Stimulated activated naive CD4-positive, alpha-beta T cell (primary cell): ENCODE measurements at places on chromosomes 7 and 10.

GRCh38 chr10:89556600-89556999 lies 21.2 kb upstream of the SLC16A12 start:
- no peak for DNase-seq

- no peak for DNase-seq
These were observed 415.6 kb downstream of the EXOC4 start for GRCh38 chr7:133668296-133669060.

DNA sequence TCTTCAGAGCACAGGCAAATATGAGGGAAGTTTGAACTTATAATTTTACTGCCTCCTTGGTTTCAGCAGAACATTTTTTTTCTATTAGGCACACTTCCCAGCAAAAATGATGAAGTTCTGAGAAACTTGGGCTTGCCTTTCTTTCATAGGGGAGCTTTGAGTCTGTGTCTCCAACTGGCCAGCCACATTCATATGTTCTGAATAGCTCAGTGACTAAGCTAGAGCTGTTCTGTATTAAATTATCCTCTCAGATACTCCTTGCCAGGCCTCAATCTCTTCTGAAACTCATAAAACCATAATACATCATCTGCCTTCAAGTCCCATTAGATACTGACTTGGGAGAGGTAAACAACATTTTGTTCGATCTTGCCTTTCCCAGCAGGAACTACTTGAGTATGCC lies 476.5 kb downstream of the GPAM start:
- DNase-seq = no peak

GRCh38 chr10:21030091-21030490 lies 133.0 kb upstream of the NEBL start:
- DNase-seq = no peak

DNA sequence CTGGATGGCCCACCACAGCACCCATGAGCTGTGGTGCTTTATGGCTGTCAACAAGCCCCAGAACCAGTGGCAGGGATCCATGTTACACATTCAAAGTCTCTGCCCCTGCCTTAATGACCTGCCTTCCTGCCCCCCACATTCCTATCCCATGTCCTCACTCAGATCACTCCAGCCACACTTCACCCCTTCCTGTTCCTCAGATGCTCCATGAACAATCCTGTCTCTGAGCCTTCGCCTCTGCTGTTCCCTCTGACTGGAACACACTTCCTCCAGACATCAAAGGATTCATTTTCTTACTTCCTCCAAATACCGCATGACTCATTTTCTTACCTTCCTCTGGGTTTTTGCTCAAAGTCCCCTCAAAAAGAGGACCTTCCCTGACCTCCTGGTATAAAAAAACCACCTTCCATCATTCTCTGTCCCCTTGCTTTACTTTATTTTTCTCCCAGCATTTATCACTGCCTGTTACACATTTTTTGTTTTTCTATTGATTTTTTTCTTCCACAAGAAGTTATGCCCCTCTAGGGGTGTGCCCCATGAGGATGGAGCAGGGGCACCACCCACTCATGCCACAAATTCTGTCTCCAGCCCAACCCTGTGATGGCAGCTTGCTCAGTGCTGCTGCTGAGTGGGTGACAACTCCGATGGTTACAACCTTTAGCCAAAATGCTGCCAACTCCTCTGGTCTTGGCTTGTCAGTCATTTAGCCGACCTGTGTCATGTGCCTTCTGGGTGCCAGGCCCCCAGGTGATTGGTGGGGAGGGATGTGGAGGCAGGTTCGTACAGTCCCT lies 18.2 kb downstream of the COL13A1 start:
- no peak for DNase-seq

GRCh38 chr10:78919181-78919966 lies 149.4 kb upstream of the ZMIZ1 start:
- no peak for DNase-seq

DNA sequence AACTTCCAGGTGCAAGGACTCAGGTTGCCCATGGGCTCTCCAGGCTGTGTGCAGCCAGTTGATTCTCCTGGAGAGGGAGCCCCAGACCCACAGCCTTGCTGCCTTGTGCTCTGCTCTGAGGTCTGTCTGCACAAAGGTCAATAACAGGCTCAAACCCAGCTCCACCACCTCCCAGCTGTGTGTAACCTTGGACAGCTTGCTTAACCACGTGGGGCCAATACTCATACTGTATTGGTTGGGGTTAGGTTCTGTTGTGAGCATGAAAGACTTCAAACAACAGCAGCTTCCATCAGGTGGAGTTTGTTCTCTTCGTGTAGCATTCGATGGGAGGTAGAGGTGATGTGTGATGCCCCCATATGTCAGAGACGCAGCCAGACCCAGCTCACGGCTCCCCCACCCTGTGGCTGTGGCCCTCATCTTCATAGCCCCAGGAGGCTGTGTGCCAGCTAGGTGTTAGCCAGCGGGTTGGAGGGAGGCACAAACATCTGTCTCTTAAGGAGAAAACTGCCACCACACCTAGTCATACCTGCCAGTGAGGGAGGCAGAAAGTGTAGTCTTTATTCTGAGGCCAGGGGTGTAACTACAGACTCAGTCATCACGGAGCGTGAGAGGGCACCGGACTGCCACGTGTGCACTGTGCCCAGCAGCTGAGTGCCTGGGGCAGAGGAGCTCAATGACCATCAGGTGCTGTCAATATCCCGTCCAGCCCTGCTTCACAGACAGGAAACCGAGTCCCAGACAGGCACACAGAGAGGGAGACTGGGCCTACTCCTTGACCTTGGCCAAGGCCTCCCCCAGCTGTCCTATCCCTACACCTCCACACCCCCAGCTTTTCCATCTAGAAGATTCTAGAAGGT lies 8.1 kb upstream of the POLD2 start:
- DNase-seq = no peak

DNA sequence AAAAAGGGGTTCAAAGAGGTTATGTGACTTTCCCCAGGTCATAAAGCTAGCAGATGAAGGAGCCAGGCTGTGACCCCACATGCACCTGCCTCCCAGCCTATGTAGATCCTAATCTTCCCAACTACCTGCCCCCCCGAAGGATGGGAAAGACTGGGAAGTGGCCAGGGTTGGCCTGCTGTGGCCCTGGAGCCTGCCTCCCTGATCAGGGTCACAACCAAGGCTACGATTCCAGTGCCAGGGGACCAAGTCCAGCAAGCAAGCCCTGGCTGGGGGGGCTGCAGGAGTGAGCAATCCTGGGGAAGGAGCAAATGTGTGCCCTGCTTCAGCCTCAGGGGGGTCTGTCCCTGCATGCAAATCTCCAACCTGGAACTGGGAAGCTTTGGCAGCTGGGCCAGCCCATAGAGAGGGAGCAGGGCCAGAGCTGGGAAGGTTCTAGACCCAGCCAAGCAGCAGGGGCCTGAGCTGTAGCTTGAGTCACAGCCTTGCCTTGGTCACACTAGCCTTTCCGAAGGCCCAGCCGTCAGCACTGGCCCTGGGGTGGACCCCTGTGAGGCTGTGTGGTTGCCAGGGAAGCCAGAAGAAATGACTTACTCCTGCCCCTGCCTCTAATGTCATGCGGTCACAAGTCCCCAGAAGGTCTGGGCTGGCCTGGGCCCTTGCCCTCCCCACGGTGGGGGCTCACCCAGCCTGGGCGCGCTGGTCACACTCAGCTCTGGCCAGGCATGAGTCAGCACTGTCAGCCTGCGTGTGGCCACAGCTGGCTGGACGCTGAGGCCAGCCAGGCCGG lies 96.4 kb upstream of the ZMIZ1 start:
- no peak for DNase-seq

DNA sequence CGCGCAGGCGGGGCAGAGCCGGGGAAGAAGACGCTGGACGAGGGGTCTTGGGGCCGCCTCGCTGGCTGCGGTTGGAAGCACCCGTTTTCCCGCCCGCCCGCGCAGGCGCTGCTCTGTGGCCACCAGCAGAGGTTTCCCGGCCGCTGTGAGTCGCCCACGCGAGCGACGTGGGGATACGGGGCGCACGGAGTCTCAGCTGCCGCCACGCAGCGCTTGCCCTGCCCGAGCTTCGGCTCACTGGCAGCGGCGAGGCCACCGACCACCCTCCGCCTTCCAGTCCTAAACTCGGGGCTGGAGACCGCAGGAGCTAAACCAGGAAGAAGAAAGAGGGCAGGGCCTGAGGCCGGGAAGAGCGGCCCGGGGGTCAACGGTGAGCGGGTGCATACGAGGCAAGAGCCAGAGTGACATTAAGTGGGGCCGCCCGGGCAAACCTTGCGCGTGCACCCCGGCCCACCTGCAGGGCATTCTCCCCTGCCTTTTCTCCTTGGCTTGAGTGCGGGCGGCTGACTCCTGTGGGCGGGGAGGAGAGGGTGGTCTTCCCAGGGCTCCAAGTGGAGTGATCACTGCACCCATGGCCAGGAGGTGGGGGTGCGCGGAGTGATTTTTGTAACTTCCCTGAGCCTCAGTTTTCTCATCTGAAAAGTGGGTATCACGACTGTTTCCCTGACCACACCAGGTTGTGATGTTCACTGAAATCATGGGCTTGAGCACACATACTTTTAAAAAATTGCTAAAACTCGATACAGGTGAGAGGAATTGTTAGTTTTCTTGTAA lies 7.1 kb upstream of the EMX2 start:
- no peak for DNase-seq

DNA sequence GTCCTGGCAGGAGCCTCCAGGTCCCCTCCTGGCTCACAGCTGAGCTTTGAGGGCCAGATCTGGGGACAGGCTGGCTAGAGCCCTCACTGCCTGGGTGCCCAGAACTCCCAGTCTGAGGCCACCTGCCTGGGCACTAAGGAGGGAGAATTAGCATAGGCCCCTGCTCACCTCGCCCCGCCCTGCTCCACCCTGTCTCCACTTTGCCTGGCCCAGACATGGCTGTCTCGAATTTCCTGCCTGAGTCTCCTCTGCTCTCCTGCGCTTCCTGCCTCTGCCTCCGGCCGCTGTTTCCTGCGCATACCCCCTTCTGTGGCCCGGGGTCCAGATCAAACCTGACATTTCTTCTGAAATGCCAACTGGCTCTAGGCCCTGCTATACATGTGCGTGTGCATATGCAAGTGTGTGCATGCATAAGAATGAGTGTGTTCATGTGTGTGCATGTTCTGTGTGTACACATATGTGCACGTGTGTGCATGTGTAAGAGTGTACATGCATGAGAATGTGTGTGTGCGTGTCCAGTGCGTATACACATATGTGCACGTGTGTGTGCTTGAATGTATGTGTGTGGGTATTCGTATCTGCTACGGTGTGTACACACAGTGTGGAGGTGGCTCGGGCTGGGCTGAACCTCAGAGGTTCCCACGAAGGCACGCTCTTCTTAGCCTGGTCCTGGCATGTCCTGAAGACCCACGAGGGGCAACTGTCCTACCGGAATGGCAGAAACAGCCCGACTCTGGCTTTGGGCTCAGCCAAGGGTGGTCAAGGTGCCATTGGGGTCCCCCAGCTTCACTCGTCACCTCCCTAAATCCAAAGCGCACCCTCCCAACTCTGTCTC lies 64.9 kb downstream of the MYL10 start:
- DNase-seq = no peak

GRCh38 chr10:129400426-129400825 lies 66.6 kb upstream of the MGMT start:
- DNase-seq = no peak

DNA sequence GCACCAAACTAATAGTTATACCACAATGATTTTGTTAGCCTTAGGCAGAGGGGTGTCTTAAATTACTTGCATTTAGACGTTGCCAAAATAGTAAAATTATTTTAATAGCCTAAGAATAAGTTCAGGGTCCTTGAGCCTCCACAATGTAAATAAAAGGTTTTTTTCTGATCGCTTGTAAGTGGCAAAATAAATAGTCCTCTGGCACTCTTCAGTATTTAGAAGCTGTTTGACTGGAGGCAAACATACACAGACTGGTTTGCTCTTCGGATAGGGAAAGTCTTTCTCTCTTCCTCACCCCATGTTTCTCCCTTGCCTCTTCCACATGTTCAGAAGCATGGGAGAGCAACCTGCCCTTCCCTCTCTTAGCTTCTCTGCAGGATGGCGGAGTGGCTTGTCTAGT lies 49.5 kb upstream of the FAM180A start:
- no peak for DNase-seq

DNA sequence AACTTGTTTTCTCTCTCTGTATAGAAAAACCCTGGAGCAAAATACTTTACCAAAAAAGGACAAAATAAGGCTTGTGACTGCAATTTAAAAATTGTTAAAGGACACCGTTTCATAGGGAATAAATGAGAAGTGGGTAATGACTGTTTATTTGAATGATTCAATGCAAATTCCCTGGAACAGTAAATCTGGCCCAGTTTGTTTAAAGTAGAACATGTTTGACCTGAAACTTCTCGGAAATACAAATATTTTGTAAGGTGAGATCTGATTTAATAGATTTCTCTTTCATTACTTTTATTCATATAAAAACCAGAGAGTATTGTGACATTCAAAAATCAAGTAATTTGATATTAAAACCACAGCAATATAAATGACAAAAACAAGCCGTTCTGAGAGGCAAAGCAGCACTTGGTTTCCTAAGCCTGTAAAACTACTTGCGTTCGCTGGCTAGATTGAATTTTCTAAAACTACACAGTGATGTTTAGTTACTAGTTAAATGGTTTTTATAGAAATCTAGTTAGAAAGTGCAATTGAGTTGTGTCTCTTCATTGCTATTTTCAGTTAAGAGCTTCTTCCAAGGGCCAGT lies 76.8 kb upstream of the PITRM1 start:
- no peak for DNase-seq

GRCh38 chr10:96370584-96371157 lies 11.9 kb upstream of the OPALIN start:
- no peak for DNase-seq

DNA sequence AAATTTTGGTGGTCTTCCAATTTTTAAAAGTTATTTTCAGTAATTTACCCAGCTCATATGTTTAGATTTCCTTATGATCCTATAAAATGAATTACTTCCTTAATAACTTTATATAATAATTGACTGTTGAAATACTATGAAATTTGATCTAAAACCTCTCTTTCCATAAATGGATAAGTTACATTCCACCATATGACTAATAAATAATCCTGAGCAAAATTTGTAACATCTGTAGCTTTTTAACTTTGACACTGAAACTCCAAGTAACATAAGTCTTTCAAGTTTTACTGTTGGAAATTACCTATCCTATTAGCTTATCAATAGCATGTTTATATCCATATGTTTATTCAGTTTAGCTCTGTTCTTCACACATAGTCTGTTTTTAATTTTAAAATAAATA lies 85.3 kb downstream of the HECTD2 start:
- no peak for DNase-seq

- DNase-seq = no peak
These were observed 7.4 kb downstream of the ZNF487 start for GRCh38 chr10:43444323-43444722.

- no peak for DNase-seq
These were observed 184.0 kb upstream of the ADO start for GRCh38 chr10:62620491-62620890.

- no peak for DNase-seq
These were observed 16.2 kb downstream of the PKD1L1 start for GRCh38 chr7:47932016-47932415.

DNA sequence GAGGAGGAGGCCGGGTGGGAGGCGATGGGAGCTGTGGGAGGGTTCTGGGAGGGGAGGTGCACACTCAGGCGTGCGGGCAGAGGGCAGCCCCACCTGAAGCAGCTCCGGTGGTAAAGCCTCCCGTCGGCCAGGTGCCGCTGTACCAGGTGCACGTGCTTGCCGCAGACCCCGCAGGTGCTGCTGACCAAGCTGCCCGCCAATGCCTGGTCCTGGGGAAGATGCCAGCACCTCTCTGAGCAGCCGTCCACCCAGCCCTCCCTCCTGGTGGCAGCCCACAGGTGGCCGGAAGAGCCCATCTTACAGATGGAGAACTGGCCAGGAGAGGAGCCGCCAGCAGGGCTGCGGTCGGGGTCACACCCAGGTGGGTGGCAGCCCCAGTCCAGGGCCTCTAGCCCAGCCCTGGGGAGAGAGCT lies 12.6 kb downstream of the MICALL2 start:
- no peak for DNase-seq

- no peak for DNase-seq
These were observed 368.9 kb downstream of the PLXDC2 start for GRCh38 chr10:20185116-20185515.

GRCh38 chr7:143015084-143015483 lies 11.8 kb downstream of the OR9A2 start:
- no peak for DNase-seq
